ENCODE measurements at places on chromosomes 3 and 15.

DNA sequence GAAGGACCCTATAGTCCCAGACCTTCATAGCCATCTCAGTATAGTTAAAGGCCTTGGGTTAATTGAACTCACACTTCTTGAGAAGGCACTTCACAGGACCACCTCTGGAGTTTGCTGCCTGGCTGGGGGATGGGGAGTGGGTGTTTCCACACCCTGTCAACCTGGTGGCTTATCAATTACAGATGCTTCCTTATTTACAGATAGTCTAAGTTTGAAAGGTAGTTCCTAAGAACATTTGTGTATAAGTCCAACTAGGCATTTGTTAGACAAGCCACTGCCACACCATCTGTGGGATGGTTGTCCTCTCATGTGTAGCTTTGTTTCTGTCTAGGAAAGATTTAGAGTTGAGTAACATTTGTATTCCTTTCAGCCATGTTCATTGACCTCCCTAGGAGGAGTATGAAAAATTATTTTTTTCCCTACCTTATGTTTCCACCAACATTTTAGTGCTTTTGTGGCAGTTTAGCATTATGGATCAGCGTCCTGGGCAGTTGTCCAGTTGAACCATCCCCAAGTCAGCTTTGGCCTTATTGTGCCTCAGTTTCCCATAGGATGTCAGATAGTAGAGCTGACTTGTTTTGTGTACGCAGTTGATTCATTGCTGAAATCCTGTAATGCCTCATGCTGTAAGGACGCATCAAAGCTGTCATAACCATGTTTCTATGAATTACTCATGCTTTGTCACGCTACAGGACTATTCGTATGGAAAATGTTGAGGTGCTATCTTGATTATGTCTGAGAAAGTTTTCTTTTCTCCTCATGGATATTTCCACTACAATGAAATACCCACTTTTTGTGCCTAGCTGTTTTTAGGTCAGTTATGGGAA is 21.2 kb upstream of the SIAH2 start:
- no peak for DNase-seq

GRCh38 chr3:161731968-161732367 is 235.4 kb downstream of the OTOL1 start:
- no peak for DNase-seq

- no peak for DNase-seq
Observed at GRCh38 chr15:62135532-62136134, 29.5 kb downstream of the C2CD4B start.

DNA sequence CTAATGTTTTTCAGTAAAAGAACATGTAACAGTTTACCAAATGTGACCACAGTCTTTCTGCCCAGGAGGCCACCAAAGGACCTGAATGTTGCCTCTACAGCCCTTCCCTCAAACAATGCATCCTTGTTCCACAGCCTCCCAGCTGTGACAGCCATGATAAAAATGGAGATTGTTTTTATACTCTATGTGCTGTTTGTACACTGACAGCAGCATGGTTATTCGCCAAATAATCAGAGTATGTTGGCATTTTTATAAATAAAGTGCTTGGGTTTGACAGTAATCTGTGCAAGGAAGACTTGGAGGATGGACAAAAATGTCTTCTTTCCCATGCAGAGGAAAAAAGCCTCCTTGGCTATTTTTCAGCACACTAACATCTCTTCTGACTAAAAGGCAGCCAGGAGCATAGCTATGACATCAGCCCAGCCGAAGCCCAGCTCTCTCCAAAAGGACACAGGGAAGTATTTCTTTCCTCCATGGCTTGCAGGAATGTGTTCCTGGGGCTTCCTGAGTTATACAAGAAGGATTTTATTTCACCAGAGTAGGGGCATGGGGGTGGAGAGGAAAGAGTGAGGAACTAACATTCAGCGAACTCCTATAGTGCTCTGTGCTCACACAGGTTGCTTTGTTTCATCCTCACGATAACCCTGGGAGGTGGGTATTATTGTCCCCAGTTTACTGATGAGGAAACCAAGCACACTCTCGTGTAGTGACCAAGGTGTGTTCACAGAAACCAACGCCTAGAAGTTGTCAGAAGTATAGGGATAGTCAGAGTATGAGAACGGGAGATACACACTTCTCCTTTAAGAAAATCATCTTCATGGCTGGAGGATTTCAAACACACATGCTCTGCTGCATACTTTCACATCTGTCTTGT is 339.7 kb downstream of the MECOM start:
- no peak for DNase-seq

GRCh38 chr3:11455956-11456355 is 183.8 kb downstream of the ATG7 start:
- no peak for DNase-seq

DNA sequence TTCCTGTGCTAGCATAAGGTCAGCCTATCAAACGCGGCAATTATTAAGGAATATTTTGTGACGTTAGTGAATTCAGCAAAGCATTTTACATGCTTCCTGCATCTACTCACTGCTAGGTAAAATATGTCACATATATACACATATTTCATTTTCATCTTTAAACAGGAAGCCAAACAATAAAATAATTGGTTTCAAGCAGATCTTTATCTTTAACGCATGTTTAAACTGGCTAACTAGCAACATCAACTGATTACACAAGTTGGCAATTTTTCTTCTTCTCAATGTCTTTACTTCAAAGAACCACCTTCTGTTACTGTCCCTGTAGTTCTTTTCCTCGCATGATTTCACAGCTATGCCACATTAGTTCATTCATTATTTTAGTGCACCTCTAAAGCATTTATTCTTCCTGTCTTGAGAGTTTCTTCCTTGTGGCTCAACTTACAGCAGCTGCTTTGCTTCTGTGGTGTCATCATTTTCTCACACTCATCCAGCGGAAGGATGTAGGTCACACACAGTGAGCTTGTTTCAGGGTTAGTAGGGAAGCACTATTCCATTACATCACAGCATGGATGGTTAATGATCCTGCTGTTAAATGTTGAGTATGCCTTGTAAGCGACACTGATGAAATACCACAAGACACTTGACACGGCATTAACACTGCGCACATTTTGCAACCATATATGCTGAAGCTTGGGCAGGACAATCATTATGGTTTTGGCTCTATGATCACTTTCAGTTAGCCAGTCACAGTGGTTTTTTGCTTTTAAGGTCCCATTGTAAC is 2.3 kb upstream of the BCHE start:
- no peak for DNase-seq

DNA sequence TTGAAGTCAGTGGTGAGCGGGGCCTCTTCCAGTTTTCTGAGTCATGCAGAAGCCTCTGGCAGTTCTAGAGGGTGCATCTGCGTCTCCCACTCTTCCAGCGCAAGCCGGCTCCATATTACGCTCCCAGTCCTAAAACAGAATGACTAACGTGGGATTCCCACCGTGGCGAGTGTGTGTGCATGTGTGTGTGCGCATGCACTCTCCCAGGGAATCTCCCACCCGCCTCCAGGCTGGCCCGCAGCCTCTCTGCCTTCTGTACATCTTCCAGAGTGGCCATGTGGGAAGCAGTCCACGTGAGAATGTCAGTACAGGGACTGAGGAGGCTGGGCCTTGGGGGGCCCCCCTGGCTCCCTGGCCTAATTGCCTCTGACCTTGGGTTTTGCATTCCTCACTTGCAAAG is 87.7 kb downstream of the LSM3 start:
- DNase-seq, result no peak

GRCh38 chr3:120560304-120561250 is 35.6 kb upstream of the NDUFB4 start:
- no peak for DNase-seq

- DNase-seq, result peak; percentile 71
Observed at GRCh38 chr3:129058441-129059200, 2.0 kb upstream of the GP9 start.

- DNase-seq, result no peak
Observed at GRCh38 chr3:120780977-120781376, 38.4 kb downstream of the GTF2E1 start.

Measured in NCI-H2171 (cell line).